NCI-H2171 (cell line): ENCODE measurements at places on chromosomes 4 and X.

DNA sequence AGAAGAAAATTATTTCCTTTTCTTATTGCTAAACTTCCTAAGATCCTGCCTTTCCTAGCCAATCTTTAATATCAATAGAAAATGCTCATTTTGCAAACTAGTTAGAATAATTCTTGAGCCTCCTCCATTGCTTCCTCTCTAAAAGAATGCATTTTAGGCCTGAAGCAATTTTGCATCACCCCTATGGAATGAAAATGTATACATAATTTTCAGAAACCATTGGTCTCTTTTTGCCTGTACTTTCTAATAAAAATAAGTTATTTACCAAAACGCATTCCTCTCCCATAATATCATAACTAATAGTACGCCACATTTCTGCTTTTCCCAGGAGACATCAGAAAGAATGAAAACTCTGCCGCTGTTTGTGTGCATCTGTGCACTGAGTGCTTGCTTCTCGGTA lies 1.7 kb downstream of the MUC7 start:
- no peak for DNase-seq

GRCh38 chr4:123953566-123953965 lies 557.0 kb downstream of the SPRY1 start:
- DNase-seq: no peak

DNA sequence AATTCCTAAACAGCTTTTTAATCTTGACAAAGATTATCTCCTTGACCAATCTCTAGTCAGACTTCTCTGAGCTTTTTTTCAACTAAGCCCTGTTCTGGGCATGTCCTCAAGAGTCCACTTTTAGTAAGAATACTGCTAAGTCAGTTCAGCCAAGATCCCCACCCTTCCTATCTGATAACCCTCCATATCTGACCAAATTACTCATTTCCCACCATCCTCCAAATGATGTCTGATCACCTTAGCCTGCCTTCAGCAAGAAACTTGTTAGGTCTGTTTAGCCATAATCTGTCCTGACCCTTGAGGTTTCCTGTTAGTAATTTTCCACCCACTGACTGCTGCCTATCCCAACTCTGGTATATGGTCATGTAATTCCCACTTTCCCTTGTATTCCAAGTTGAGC lies 65.2 kb downstream of the FAM13A start:
- DNase-seq: no peak

DNA sequence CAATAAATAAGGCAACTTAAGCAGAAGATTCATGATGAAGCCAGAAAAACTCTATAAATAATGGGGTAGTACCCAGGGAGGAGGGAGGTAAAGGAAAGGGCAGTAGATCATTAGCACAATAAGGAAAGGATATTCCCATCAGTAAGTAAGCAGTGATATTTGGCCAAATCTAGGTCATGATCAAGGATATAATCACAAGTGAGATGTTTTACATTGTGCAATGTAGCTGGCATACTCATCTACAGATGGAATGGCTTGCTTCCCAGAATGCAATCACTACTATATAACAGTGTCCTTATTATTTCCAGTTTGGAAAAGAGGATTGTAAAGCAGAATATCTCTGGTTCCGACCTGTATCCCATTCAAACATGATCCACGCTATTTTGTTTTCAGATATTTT lies 483.4 kb downstream of the RPA4 start:
- DNase-seq: no peak

GRCh38 chrX:55039471-55039870 lies 8.7 kb upstream of the ALAS2 start:
- no peak for DNase-seq

GRCh38 chr4:149964001-149964796 lies 114.0 kb upstream of the DCLK2 start:
- DNase-seq: no peak

DNA sequence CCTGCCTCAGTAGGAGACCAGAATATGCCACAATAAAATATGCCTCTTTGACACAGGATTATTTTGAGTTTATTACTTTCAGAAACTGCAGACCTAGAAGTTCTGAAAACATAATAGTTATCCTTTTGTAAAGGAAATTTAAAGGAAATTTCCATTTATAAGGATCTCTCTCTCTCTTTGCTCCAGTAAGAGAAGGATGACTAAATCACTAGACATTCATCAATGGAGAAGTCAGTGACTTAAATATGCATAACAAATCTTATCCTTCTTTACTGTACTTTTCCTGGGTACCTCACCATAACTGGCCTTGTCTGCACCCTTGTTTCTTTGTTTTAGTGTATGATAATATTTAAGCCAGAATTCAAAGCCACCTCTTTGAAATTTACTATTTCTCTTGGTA lies 28.3 kb upstream of the OPHN1 start:
- no peak for DNase-seq

DNA sequence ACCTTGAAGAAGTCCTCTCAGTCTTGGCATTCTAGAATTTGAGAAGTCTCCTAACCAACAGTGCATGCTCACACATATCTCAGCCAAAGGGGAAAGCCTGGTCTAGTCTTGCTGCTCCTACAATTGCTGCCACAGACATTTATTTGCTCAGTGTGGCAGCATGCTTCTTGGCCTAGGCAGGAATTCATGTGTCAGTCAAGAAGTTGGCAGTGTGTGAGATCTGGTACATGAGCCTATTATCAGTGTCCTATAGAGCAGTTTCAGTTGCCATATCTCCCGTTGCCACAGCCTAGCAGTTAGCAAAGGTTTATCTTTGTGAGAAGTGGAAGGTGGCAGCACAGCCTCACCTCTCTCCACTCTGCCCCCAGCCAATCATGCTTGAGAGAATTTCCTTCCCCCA lies 176.9 kb upstream of the ARHGEF9 start:
- DNase-seq: no peak

- DNase-seq: no peak
Measured at GRCh38 chr4:12580787-12581186, 903.4 kb downstream of the RAB28 start.

DNA sequence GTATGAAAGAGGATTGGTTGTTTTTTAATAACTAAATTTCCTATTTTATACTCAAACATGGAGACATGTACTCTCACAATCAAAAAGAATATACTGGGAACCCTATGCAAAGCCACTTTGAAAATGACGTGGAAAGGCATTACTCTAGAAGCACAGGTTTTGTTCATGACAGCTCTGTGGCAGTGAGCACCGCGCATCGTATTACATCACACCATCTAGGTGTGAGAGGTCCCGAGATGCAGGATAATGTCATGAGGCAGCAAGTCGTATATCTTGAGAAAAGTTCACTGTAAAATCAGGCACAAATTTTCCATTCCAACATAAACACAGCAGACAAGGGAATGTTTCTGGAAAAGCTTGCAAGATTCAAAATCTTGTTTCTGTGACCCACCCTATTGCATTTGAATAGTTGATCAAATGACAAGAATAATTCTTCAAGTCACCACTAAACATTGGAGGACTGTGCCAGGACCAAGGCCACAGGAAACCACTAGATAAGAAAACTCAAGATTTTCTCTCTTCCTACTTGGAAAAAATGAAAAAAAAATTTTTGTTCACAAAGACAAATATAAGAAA lies 127.6 kb downstream of the LDB2 start:
- DNase-seq: no peak

DNA sequence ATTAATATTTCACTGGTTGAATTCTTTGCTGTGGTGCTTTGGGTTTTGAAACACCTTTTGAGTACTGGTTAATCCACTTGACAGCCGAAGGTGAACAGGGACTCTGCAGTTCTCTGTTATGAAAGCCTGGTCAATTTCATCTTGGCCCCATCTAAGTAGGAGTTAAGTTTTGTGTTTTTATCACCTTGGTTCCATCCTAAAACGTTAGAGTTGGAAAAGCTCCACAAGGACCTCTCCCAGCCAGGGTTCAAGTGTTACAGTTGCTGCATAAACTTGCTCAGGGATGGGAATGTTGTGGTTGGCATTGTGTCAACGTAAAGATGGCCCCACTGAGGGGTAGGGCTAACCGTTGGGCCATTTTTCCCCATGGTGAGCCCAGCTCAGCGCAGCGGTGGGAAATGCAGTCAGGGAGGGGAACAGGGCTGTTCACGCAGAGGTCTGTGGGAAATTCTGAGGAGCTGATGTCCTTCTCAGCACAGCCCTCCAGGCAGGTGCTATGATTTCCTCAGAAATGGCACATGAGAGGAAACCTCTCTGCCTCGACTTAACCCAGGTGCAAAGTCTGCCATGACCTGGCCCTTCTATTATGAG lies 188.7 kb downstream of the STIM2 start:
- DNase-seq: no peak

DNA sequence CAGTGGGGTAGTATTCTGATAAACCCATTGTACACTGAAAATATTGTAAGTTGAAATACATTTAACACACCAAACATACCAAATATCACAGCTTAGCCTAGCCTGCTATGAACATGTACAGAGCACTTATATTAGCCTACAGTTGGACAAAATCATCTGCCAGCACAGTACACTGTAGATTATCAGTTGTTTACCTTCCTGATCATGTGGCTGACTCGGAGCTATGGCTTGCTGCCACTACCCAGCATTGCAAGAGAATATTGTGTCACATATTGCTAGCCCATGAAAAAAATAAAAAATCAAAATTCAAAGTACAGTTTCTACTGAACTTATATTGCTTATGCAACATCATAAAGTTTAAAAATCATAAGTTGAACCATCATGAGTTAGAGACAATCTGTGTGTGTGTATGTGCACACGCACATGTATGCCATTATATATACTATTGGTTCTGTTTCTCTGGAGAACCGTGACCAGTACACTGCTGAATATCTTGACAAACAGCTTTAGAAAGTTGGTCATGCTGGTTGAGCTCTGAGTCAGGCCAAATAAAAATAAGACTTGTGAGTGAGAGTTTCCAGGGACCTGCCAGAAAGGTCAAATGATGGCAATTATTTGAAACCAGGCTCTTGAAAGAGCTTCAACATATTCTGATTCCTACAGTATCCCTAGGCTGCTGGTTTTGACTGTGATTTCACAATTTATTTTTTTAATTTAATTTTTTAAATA lies 238.5 kb downstream of the PRR32 start:
- no peak for DNase-seq

DNA sequence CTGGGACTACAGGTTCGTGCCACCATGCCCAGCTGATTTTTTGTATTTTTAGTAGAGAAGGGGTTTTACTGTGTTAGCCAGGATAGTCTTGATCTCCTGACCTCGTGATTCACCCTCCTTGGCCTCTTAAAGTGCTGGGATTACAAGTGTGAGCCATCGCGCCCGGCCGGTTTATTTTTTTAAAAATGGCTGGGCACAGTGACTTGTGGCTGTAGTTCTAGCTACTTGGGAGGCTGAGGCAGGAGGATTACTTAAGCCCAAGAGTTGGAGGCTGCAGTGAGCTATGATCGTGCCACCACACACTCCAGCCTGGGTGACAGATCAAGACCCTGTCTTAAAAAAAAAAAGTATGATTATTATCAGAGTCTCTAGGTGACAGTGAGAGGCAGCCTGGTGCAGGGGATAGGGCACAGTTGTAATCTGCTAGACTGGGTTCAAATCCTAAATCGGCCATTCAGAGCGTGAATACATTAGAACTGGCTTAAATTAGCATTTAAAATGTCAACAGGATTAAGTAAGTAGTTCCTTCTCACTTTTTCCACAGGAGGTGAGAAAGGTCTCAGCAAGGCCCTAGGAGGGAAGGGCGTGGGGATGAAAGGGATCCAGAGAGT lies 435 bp upstream of the MGST2 start:
- DNase-seq: no peak

DNA sequence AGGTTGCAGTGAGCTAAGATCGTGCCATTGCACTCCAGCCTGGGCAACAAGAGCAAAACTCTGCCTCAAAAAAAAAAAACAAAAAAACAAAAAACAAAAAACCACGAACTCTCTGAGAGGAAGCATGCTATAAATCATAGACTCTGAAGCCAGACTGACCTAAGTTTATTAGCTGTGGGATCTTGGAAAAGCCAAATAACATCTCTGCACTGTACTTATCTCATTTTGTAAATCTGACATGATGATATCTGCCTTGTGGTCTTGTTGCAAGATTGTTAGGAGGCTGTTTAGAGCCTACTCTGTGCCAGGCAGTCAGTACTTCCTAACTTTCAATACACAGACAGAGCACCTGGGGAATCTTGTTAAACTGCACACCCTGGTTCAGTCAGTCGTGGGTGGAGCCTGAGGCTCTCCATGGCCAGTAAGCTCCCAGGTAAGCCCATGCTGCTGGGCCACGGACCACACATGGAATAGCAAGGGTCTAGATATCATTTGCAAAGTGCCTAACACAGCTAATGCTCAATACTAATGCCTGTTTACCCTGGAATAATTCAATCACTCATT lies 107.6 kb upstream of the SMIM10 start:
- no peak for DNase-seq

DNA sequence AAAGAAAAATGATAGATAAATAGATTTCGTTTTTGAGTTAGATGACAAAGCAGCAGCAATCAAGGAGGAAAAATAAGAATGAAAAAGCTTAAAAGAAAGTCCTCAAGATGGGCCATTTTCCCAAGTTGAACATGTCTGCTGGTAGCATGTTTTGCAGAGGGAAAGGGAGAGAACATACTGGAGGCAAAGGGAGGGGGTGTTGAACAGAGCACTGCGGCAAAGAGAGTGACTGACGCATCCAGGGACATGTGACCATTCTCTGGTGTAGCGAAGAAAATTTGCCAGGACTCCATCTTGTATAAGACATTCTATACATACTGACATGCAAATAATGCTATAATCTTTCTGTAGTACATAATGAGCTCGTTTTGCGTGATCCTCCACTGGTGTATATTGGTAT lies 1.2 kb downstream of the LINC00632 start:
- no peak for DNase-seq

- DNase-seq: no peak
Measured at GRCh38 chr4:166309286-166309685, 436.2 kb downstream of the TLL1 start.

- no peak for DNase-seq
Measured at GRCh38 chr4:108477527-108478108, 142.8 kb upstream of the RPL34 start.

DNA sequence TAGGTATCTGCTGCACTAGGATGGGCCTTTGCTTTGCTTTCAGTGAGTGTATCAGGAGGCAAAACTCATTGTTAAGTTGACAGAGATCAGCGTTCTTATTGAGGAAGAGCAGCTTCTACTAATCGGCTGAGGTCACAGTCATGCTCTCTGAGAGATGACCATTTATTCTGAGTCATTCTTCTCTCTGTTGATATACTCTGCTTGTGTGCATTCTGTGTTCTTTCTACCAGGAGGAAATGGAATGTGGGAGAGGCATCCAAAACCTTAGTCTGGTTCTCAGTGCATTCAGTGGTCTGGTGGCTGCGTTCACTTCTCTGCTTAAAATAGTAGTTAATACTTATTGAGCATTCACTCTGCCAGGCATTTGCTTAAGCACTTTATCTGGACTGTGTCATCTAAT lies 66.2 kb downstream of the RRAGB start:
- no peak for DNase-seq

- DNase-seq: no peak
Measured at GRCh38 chrX:118148737-118149136, 32.1 kb upstream of the KLHL13 start.
